Activated naive CD8-positive, alpha-beta T cell treated with anti-CD3 and anti-CD28 coated beads for 36 hours (primary cell): ENCODE measurements at places on chromosomes 12 and 14.

DNA sequence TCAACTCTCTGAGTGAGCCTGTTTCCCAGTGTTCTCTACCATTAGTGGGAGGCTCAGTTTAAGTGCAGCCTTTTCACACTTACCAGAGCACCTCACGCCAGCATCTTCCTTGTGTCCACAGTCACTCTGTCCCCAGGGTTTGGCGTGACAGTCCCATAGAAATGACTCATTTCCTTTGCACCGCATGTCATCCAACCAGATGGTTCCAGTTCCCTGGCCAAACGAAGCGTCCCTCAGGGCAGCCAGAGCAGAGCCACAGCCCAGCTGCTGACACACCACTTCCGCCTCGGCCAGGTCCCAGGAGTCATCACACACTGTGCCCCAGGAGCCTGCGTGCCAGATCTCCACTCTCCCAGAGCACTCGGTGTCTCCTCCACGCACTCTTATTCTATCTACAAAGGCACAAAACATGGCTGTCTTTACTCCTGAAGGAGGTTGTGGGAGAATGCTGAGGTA is 65.4 kb downstream of the ACSM4 start:
- DNase-seq: no peak

DNA sequence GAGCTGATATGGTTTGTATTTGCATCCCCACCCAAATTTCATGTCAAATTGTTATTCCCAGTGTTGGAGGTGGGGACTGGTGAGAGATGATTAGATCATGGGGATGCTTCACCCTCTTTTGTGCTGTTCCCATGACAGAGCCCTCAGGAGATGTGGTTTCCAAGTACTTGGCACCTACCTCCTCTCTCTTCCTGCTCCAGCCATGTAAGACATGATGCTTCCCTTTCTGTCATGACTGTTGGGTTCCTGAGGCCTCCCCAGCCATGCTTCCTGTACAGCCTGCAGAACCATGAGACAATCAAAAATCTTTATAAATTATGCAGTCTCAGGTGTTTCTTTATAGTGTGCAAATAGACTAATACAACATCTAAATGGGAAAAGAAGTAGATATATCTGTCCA is 754.5 kb downstream of the TMEM121 start:
- no peak for DNase-seq

DNA sequence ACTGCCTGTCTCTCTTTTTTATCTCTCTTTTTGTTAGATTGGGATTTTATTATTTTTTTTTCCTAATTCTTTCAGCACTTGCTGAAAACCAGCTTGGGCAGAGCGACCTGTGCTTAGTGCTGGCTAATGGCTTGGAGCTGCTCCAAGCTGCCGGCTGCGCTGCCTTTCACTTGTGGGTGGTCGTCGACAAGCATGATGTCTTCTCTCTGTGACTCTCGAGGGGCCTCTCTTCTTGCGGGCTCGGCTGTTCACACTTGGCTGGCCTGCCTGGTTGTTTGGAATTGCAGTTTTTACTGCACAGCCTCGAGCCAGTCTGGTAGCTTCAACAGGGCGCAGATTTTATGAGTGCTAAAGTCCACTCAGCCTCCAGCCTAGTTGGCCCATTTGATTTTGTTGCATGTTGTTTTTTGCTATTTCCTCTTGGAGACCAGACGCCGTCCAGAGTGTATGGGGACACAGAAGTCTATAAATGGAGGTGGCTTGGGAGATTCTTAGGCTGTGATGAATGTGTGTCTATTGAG is 18.6 kb downstream of the TPCN1 start:
- DNase-seq: no peak

DNA sequence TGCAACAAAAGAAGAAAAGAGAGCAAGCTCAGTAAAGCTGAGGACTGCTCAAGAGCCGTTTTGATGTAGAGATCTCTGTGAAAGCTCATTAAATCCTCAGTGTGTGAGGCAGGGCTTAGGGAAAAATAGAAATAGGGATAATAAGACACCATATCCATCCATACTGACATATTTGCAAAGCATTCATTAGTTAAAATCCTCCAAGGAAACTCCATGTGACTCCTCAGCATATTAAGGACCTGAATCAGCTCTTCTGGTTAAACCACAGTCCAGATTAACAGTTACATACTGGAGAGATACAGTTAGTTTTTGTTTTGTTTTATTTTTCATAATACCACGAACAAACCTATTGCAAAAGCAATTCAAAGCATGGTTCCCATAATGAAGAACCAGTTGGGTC is 288.2 kb downstream of the PAWR start:
- DNase-seq: no peak

GRCh38 chr14:61285364-61285763 is 4.2 kb upstream of the TMEM30B start:
- DNase-seq: no peak

DNA sequence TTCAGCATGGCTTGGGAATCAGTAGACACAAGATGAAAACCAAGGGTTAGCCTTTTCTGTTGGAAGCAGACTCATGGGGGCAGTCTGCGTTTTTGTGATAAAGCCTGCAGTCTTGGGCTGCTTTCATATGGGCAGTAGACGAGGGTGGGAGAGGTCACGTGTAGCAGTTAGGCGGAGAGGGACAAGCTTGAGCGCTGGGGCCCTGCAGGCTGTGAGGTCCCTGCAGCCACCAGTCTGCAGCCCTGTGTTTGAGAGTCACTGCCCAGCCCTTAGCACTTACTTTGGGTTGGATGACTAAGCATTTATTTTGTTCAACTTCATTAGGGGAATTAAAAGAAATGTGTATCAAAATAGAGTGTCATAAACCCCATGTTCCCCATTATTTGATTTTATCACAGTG is 37.2 kb downstream of the EP400 start:
- DNase-seq: no peak

- DNase-seq: no peak
Measured at GRCh38 chr14:92176476-92176875, 54.7 kb downstream of the CPSF2 start.

- no peak for DNase-seq
Measured at GRCh38 chr14:49851813-49852212, 775 bp downstream of the NEMF start.

DNA sequence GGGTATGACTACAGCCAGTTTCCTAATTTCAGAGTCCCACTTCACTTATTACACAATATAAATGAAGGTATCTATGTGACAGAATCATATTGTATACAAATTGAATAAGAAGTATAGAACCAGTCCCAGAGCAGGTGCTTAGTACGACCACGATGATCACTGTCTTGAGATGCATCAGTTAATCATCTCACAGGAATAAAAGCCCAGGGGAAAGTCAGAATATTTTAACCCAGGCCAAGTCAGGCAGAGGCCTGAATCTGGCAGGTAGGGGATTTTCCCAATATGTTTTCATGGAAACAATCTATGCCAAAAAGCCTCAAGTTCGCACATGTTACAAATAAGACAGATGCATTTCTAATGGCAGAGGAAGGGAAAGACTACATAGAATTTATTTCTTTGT is 758.4 kb downstream of the BCL11B start:
- DNase-seq: no peak

- DNase-seq: no peak
Measured at GRCh38 chr14:61720294-61720661, 25.0 kb downstream of the HIF1A start.

- no peak for DNase-seq
Measured at GRCh38 chr14:23696701-23697239, 60.6 kb downstream of the DHRS2 start.
